ENCODE measurements at places on chromosomes 16 and 17.

DNA sequence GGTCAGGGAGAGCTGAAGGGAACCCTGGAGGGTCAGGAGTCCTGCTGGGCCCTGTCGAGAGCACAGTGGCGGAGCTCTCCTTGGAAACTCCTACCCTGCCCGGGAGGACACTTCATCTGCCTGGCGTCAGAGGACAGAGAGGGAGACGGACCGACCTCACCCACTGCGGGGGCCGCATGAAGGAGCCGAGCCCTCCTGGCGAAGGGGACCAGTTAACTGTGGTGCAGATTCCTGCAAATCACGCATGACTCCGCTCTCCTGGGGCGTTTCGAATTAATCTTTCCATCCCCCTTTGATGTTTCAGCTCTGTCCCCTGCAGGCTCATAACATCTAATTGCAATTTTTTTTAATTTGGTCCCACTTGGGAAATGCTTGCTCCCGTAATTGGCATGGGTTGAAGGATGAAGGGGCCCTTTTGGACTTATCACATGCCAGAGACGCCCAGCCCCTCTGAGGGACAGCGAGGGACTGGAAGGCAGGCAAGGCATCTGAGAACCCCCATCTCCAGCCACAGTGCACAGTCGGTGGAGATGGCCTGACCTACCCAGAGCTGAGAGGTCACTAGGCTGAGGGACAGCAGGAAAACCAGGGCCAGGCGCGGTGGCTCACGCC lies 26.5 kb downstream of the RPH3AL start:
- no peak for DNase-seq

DNA sequence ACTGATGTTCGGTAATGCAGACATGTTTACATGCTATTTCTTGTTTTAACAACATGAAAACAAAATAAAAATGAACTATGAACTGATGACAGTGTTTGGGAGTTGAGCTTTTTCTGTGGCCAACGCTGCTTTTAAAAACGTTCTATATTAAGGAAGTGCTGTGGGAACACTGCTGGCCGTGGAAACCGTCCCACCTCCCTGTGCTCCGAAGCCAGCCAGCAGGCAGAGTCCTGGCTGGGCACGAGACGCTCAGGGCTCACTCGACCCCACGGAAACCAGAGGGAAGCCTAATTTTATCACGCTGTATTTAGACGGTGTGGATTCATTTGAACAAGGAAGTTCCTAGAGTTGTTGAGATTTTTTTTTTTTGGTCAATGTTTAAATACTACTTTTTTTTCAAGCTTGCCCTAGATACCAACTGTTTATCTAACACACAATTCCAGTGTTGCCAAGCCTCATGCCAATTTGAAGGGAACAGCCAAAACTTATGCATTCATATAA lies 25.8 kb downstream of the ADCY9 start:
- DNase-seq = no peak

- DNase-seq = no peak
Measured at GRCh38 chr16:88321635-88322499, 60.9 kb upstream of the ZNF469 start.

- no peak for DNase-seq
Measured at GRCh38 chr16:77449208-77449607, 14.4 kb upstream of the ADAMTS18 start.

DNA sequence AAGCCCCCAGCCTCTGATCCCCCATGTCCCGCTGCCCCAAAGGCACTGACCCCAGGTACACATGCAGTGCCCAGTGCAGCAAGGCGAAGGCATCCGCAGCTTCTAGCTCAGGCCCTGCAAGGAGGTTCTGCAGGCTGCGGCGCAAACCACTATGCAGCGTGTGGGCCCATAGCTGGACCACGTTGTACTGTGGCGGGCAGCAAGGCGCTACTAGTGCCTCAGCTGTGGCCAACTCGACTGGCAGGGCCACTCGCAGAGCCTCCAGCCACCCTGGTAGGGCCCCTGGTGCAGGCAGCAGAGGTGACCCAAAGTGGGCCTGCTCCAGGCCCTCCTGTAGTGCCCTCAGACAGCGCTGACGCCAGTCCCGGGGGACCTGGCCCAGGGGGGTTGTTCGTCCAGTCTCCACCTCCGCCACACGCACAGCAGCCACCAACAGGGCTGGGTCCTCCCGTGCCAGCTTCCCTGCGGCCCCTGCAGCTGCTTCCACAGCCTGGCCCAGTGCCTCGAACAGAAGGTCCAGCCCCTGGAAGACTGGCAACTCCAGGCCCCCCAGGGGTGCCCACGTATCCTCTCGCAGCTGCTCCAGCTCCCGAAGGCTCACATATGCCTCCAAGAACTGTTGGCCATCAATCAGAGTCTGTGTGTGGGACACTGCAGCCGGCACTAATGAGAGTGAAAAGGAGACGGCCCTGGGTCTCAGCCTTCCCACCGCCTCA lies 2.6 kb downstream of the EXOC3L1 start:
- no peak for DNase-seq

DNA sequence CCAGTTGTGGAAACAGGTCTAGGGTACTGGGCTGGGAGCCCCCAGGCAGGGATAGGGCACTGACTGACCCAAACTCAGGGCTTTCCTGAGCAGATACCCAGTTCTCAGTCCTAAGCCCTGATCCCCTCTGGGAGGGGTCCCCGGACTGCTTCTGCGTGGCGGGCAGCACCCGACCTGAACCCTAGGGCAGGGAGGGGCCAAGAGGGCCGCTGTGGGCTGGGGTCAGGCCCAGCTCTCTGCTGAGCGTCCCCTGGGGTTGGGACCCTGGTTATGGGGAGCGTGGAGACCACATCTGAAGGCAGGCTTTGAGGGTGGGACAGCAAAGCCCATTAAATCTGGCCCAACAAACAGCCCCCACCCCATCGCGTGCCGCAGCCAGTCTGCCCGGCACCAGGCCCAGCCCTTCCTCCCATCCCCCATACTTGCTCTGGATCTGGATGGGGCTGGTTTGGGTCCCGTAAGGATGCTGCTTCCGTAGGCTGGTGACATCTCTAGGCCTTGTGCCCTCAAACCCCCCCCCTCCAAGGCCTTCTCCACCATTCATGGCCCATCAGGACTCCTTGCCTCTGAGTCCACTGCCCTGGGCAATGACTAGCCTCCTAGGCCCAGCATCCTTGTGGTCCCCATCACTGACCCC lies 691 bp upstream of the FAM83G start:
- DNase-seq = no peak

GRCh38 chr17:78566947-78567346 lies 10.2 kb downstream of the DNAH17 start:
- no peak for DNase-seq

- DNase-seq = peak; percentile 1
Measured at GRCh38 chr16:66304151-66304550, 62.3 kb upstream of the CDH5 start.

GRCh38 chr16:14198572-14198971 lies 127.5 kb downstream of the MRTFB start:
- DNase-seq = no peak

GRCh38 chr17:28476076-28476865 lies 2.8 kb downstream of the SLC13A2 start:
- no peak for DNase-seq

DNA sequence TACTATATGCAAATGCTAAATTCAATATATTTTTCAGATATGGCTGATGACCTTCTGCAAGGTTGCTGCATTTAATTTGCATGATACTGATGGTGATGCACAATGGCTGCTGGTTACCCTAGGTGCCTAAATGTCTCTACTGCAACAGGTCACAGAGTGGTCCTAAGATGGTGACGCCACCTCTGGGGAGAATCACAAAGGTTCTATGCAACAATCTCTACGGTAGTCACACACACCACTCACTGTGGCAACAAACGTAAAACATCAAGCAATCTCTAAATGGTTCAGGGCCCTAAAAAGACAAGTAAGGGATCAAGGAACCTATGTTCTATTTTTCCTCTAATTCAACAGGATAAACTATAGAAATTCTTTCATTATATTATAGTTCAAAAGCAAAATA lies 293.3 kb downstream of the CEP112 start:
- peak; percentile 90 for DNase-seq

GRCh38 chr17:66002063-66002585 lies 189.8 kb downstream of the CEP112 start:
- DNase-seq = no peak

DNA sequence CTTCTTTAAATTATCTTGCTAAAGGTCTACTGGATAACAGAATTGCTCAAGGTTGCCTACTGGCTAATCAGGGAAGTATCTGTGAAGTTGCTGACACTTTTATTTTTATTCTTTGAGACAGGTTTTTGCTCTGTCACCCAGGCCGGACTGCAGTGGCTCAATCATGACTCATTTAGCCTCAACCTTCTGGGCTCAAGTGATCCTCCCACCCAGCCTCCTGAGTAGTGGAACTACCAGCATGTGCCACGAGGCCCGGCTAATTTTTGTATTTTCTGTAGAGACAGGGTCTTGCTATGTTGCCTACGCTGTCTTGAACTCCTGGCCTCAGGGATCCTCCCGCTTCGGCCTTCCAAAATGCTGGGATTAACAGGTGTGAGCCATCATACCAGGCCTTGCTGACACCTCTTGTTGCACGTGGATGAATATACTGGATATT lies 43.1 kb downstream of the GLG1 start:
- DNase-seq = no peak

Data from NCI-H69 (cell line).